ENCODE measurements at places on chromosomes 1 and 21. TPM values are rescaled to one million over a fixed set of nuclear protein-coding genes. Genes with fewer than 3 reads are reported as not detected.

The PRDM2 gene
- total RNA-seq, result 20.8 TPM

DNA sequence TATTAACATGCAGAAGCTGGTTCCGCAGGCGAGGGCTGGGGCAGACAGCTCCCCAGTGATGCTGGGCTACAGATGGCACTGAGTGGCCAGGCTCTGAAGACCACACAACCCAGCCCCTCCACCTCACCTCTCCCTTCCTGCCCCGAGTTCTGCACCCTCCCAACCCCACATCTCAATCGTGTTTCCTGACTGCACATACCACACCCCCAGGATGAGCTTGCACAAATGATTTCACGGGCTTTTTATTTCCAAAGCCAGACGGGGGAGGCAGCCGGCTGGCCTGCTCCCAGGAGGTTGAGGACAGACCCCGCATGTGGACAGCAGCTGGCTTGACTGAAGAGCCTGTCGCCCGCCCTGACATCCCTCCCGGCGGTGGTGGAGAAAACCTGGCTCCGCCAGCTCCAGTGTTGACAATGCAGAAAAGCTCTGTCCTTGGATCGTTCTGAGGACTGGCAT is 21.4 kb upstream of the ALDH4A1 start:
- DNase-seq, result no peak

DNA sequence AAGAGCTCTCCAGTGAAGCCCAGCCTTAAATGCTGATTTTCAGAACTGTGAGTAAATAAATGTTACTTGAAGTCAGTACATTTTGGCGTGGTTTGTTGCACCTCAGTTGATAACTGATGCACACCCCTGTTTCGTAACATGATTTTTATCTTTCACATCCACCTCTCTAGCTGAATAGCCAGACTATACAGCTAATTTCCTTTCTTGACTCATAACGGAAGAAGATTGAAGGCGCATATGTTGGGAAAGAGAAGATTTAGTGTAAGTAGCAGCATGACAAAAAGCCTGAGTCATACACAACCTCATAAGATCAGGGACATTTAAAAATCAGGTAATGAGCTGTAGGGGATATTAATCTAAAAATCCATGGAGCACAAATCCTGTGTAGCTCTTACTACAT is 716.2 kb upstream of the ZP4 start:
- DNase-seq, result peak; percentile 63

GRCh38 chr21:45550522-45551210 is 8.4 kb upstream of the SLC19A1 start:
- DNase-seq, result no peak

DNA sequence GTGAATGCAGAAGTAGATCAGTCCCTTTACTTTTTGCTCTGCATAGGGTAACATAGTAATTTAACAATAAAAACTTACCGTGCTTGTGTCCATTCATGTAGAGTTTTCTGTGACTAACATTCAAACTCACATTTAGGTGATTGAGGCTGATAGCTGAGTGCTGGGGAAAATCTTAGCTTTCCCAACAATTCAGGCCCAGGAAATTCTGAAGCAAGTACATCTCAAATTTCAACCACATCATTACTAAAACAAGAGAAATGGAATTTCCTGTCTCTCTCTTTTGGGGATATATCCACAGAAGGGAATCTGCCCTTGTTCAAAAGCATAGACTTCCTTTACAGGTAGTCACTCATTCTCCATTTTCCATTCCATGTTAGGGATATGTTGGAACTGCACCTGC is 33.1 kb upstream of the C1orf146 start:
- peak; percentile 69 for DNase-seq
